ENCODE measurements at places on chromosomes 3 and 15.

DNA sequence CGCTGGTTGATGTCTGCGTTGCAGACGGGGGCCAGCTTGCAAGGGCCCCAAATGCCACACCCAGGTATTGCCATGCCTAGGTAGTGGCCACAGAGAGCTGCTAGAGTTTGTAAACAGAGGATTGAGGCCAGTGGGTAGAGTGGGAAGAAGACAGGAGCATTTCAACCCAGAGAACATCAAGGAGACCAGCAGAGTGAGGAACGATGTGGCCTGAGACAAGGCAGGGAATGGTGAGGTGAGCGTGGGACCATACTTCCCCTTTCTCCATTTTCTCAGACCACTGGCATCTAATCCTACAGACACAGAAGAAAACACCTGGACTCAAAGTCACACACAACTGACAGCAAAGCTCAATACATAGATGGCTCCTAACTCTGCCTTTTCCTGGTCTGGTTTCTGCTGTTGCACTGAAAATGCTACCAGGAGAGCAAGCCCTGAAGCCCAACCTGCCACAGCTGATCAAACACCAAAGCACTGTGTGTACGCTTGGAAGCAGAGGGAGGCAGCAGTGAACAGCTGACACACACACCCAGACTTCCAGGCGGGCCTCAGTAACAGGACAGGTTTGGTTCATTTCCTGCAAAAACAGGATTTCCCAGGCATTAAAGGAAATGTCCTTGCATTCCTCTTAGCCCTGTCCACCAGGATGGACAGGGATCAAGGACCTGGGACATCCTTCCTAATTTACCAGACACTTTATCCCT lies 1.6 kb downstream of the FAM174B start:
- DNase-seq: peak; percentile 49

- DNase-seq: no peak
These were observed 15.7 kb upstream of the TIPARP start for GRCh38 chr3:156658732-156659090.

DNA sequence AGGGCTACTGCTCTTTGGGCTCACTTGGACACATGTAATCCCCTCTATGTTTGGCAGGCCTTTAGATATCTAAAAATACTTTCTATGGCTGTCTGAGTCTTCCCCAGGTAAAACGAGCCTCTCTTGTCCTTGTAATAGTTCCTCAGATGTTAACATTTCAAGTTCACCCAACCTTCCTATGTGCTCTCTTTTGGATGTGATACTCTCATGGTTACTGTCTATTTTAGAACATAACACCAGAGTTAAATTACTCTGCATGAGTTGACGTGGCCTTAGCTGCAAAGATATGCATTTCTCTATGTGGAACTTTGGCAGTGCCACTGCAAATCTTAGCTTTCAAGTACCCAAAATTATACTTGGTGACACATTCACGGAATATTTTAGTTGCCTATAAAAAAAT lies 31.9 kb upstream of the CSPG5 start:
- no peak for DNase-seq

GRCh38 chr3:141403576-141403975 lies 35.3 kb downstream of the ZBTB38 start:
- DNase-seq: no peak

DNA sequence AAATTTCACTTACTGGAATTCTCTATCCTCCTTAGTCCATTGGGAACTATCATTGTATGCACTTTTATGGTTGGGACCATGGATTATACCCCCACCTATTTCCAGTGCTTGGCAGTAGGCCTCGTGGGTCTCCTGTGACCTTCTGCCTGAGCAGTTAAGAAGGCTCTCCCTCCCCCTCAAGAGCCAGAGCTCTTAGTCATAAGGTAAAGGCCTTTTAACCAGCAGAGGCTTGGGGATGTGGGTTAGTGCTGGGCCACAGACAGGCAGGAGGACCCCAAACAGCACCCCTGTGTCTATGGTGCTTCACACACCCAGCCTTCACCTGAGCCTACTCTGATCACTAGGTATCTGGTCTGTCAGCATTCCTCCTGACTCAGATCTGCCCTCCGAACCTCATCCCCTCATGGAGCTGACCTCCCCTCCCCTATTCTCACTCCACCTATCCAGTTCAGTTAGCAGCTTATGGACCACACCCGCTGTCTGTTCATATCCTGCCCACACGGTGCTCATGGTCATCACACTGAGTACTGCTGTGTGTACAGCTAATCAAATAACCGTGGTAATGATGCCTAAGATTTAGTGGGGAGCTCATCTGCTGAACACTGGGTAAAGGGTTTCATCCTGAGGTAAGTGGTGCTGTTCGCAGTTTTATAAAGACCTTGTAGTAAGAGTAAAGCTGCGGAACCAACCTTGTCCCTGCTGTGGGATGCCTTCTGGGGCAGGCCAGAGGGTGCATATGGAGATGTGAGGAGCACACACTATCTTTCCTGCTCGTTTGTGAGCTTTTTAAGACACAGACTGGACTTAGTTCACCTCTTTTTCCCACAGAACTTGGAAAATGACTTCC lies 40.9 kb downstream of the KLHL18 start:
- no peak for DNase-seq

- no peak for DNase-seq
These were observed 379.9 kb upstream of the RBMS3 start for GRCh38 chr3:28901018-28901417.

DNA sequence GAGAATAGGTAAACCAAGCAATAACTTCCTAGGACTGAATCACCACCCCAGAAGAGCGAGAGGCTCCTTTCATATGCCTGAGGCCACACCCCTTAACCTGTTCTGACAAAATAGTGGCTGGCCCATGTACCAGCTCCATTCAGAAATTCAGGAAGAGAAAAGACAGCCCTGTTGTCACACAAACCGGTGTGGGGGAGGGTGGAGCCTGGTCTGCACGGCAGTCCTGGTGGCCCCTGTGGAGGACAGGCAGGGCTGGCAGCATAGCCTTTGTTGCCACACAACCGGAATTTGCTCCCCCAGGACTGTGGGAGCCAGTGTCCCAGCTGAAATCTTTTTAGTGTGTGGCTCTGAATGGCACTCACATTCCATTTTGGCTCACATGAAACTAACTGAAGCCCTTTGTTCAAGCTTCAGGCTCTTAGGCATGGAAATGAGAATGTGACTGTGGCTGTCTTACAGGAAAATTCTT lies 23.8 kb downstream of the RLBP1 start:
- no peak for DNase-seq

- no peak for DNase-seq
These were observed 45.6 kb upstream of the FSTL1 start for GRCh38 chr3:120496278-120497002.

- DNase-seq: no peak
These were observed 113.9 kb downstream of the LPP start for GRCh38 chr3:188267790-188268335.

DNA sequence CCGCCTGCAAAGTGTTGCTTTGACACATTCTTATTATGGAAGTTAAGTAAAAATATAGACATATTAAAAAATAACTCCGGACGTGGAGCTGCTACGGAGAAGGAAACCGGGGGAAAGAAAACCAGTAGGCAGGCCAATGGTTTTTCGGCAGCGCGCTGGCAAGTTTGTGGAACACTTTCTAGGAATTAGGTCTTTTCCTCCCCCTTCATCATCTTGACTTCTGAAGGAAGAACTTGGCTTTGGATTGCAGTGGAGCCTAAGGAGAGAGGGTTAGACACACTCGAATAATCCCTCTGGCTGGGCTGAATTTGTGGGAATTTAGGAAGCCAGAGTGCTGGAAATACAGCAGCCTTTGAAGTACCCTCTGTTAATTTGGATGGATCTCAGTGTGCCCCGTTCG lies 317 bp downstream of the ROBO2 start:
- DNase-seq: no peak

DNA sequence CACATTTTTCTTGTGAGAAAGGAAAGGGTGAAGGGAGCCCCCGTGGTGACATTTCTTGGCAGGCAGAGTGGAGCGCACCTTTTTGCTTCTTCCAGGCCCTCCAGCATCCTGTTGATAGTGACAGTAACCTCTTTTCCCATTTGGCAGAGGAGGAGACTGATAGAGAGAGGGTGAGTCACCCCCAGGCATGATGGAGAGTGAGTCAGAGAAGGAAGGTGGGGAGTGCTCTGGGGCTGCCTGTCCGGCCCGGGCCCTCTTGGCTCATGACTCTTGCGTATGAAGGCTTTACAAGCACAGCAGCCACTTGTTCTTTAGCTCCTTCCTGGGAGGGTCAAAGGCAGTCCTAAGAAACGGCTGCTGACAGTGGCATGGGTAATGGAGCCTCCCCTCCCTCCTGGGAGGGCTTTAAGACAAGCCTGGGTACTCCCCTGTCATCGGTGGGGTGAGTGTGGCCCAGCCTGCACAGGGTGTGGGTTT lies 16.0 kb downstream of the ANKRD63 start:
- DNase-seq: no peak

GRCh38 chr3:112348943-112349342 lies 16.0 kb downstream of the CD200 start:
- no peak for DNase-seq

DNA sequence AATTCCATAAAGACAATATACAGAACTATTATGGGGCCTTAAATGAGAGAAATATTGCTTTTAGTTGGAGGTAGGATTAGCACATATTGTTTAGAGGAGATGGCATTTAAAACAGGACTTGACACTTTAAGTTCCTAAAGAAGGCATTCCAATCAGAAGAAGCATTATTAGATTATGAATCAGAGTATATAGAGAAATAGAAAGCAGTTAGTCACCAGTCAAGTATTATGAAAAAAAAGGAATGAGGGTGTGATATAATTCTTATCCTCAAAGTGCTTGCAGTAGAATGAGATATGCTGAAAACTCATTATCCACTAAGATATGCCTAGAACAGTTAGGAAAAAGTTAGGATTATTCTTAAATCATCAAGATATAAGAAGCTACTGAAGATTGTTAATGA lies 456.2 kb downstream of the ZNF385D start:
- no peak for DNase-seq

- no peak for DNase-seq
These were observed 7.0 kb downstream of the PAK6 start for GRCh38 chr15:40245666-40246450.

GRCh38 chr3:126870608-126871210 lies 112.2 kb upstream of the PLXNA1 start:
- no peak for DNase-seq

GRCh38 chr3:138450181-138450580 lies 15.8 kb downstream of the ESYT3 start:
- no peak for DNase-seq

- no peak for DNase-seq
These were observed 461.9 kb downstream of the AGBL1 start for GRCh38 chr15:86541540-86541939.

DNA sequence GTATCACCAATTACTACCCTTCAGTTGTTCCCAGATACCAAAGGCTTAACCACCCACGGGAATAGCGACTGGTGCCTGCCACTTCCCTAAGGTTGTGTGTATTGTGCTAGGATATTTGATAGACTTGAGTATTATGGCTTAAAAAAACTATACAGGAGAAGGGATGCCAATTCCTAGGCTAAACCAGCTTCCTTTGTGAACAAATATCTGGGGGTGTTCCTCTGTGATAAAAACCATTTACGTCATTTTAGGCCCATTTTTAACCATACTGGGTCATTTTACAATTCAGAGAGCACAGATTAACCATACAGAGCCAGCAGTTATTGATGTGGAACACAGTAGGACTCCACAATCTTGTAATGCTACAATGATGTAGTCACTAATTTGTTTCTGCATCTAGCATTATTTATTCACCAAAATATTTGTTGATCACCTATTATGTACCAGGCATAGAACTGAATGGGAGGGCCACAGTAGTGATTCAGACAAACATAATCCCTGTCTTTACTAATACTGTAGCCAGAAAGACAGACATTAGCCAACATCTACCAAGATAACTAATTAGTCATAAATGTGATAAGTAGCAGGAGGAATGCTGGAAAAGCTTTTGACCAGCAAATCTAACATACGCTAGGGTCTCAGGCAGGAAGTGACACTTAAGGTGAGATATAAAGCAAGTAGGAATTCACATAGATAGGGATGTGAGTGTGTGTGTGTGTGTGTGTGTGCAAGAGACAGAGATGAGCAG lies 184.8 kb downstream of the MECOM start:
- DNase-seq: no peak

GRCh38 chr15:74336061-74337005 lies 31.1 kb downstream of the CYP11A1 start:
- no peak for DNase-seq

DNA sequence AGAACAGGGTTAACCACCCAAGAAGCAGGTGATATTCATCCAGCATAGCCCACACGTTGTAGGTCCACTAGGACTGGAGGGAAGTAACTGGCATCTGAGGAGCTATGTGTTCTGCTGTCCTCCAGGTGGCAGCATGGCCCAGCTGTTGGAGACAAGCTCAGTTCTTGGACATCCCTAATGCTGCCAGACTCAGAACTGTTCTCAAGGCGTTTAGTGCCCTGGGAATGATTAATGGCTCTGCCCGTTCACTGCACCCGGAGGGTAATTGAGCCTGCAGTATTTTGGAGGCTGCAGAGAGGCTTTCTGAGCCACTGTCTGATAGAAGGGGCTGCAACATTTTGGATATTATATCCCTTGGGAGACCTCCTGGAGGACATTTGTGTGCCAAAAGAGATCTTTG lies 521.3 kb upstream of the SEMA6D start:
- DNase-seq: peak; percentile 84

- DNase-seq: no peak
These were observed 52.4 kb downstream of the MAGI1 start for GRCh38 chr3:65986285-65986684.

DNA sequence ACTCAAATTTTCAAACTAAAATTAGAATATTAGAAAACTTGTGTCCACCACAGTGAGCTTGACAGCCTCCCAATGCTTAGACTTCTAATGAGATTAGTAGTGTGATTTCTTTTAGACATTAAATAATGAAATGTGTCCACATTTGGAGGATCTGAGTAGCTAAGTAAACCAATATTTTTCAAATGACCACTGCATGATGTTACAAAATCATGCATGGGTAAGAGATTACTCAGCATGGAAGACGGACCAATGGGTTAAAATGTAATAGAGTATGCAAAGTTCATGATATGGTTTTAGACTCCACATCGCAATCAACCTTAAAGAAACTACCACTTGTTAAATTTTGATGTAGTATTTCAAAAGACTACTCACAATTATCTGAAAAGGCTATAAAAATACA lies 130.6 kb downstream of the IMPG2 start:
- DNase-seq: no peak

- DNase-seq: no peak
These were observed 106.7 kb downstream of the RAP2B start for GRCh38 chr3:153268564-153269279.

DNA sequence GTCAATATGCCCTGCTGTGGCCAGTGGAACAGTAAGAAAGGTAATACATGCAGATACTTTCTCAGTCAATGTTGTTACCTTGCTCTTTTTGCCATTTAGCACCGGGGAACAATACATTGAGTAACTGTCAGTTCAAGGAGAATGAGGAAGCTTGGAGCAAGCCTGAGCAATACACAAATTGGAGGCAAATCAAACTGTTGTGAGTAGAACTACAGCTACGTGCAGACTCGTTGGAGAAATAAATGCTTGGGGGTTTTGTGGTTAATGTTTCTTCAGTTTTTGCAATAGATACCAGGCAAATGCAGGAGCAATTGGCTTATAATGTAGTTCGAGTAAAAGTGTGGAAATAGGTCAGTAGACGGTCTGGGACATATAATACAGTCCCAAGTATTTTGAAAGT lies 587.3 kb upstream of the ROBO1 start:
- DNase-seq: no peak
